ENCODE measurements at places on chromosomes 6 and 20.

DNA sequence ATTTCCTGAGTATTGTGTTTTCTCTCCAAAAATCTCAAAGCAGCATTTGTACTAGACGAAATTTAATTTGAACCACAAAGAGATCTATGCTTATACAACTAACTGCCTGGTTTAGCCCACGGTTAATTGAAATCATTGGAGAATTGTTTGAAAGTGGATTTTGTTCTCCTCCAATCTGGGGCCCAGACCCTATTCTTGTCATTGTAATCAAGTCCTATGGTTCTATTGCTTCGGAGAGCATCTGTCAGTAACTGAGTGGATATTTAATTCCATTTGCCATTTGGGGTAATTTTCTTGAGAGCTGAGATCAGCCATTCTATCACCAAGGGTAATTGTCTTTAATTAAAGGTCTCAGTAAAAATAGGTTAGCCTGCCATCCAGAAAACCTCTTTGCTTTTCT lies 117.0 kb upstream of the KCNG1 start:
- DNase-seq: no peak

DNA sequence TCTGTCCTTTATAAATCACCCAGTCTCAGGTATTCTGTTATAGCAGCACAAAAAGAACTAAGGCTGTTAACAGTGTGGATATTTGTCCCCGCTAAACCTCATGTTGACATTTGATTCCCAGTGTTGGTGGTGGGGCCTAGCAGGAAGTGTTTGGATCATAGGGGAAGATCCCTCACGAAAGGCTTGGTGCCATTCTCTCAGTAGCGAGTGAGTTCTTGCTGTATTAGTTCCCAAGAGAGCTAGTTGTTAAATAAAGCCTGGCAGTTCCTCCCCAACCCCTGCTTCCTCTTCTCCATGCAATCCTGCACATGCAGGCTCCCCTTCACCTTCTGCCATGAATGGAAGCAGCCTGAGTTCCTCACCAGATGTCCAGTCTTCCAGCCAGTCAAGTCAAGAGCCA lies 29.8 kb upstream of the ERVFRD-1 start:
- no peak for DNase-seq

DNA sequence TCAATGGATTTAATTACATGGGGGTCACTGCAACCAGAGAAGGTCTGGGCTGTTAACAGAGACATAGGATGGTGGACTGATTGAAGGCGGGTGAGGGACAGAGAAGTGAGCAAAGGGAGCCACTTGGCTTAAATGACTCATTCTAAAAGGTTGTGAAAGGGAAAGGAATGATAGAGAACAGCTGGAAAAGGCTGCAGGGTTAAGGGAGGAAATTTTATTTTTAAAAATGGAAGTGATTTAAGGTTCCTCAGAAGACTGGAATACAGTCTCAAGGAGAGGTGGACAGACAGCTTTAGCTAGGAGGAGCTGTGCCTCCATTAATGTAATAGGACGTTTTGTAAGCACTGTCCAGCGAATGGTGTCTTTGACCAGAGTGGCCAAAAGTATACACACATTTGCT lies 46.7 kb downstream of the RGS17 start:
- DNase-seq: no peak

- DNase-seq: no peak
Measured at GRCh38 chr20:6583134-6583738, 184.2 kb upstream of the BMP2 start.

DNA sequence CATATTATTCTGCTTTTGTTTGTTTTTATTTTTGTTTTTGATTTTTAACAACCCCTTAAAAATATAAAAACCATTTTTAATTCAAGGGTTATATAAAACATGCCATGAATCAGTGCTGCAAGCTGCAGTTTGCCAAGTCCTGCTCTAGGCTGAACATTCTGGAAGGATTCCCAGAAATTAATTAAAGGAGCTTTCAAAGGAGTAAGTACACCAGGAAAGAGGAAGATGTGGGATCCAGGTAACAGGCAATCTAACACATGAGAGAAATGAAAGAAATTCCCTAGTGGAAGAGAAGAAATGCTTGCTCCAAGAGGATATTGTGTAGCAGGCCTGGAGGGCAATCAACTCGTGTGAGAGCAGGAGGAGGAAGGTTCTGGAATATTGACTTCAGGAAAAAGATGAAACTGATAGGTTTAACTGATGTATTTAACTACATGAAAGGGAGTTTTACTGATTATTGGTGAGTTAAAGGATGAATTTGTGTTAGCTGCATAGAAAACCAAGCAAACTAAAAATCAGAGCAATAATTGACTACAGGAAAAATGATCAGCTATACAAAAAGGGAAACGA lies 146.0 kb upstream of the PHACTR1 start:
- no peak for DNase-seq

- no peak for DNase-seq
Measured at GRCh38 chr20:991850-992249, 10.3 kb downstream of the RSPO4 start.

DNA sequence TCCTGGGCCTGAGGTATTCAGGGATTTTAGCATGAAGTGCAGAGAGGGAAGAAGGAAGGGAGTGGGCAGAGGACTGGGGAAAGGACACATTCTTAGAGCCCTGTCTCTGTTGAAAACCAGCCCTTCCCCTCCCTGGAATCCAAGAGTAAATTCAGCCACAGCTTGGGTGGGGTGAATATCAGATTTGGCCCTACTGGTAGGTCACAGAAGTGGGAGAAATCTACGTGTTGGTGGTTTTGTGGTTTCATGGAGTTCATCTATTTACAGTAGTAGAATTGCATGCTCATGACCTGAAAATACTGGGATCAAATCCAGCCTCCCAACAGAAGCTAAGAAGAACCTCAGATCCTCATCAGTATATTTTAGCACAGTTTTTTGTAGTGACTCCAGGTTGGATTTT lies 404.4 kb downstream of the BMP2 start:
- no peak for DNase-seq

DNA sequence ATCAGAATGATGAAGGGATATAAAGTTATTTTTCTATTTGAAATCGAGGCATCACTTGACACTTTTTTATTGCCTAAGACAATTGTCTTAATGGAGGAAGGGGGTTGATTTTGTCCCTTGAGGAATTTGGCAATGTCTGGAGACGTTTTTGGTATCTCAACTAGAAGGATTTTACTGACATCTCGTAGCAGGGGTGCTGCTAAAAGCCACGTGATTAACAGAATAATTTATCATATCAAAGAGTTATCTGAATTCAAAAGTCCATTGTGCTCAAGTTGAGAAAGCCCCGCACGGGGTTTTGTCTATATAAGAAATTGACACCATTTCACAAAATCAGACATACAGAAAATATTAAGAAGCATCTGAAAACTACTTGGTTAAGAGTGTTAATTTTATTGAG lies 1.5 kb upstream of the TAAR6 start:
- no peak for DNase-seq

- no peak for DNase-seq
Measured at GRCh38 chr20:41089555-41089954, 47.8 kb upstream of the PLCG1 start.

DNA sequence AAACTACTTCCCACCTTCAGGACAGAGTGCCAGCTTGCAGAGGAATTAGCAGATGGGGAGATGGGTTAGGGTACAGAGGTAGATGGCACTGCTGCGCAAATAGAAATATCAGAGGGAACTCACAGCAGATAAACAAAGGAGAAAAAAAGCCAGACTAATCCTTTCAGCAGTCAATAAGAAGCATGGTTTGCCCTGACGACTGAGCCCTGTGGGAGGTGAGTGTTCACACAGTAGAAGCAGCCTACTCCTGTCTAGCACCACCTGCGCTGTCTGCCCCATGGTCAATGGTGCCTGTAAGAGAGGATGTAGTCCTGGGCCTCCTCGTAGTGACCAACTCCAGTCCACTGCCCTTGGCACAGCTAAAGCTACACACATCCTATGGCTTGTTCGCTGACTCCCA lies 174.1 kb downstream of the IBTK start:
- DNase-seq: no peak

GRCh38 chr6:151191527-151191926 lies 48.2 kb upstream of the AKAP12 start:
- DNase-seq: no peak

- no peak for DNase-seq
Measured at GRCh38 chr6:114346451-114346850, 3.6 kb upstream of the HS3ST5 start.

DNA sequence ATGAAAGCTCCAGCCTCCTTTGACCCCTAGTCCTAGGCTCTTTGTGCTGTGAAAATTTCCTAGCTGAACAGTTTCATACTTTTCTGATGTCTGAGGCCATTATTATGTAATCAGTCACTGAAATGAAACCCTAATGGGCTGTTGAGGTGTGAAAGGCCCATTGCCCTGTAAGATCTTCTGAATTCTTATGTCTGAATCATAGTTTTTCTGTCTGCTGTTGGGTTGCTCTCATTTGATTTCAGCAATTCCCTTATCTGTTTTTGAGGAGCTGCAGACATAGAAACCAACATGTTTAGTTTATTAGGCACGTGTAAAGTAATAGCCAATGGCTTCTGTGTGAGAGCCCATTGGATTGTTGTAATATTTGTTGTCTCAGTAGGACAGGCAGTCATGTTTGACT lies 118.1 kb downstream of the EYA4 start:
- no peak for DNase-seq

- no peak for DNase-seq
Measured at GRCh38 chr6:21639316-21639715, 45.8 kb downstream of the SOX4 start.

DNA sequence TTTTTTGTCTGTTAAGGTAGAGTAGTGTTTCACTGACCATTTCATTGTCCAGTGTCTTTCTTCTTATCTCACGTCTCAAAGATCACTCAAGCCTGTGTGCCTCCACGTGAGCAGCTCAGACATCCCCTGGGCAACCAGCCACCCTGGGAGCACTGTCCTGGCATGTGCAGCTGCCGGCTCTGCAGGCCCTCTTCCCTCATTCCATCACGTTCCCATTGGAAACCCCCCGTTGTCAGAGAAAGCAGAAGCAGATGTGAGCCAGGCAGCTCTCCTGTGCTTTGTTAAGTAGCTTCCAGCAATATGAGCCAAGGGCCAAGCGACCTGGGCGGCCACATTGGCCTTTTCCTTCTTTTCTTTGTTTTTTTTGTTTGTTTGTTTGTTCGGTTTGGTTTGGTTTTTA lies 233.2 kb upstream of the SYNDIG1 start:
- DNase-seq: no peak

GRCh38 chr6:147131532-147132128 lies 72.6 kb upstream of the STXBP5 start:
- DNase-seq: no peak

Data from stimulated activated CD8-positive, alpha-beta memory T cell treated with anti-CD3 and anti-CD28 coated beads, Interleukin-7, amount 100 ng/mL, for 48 hours (primary cell).